Thoracic aorta (tissue), 2 donors: ENCODE measurements at places on chromosomes 6 and 20. TPM values are rescaled to one million over a fixed set of nuclear protein-coding genes. Genes with fewer than 3 reads are reported as not detected.

- no peak overlapping the region for H3K4me3 ChIP-seq
- H3K27ac ChIP-seq, result no peak overlapping the region
- no peaks in the 10 kb centered on the region for H3K36me3 ChIP-seq
- peaks cover 6% of the 10 kb centered on the region for H3K4me1 ChIP-seq
These were observed 157.7 kb downstream of the CDC5L start for GRCh38 chr6:44545224-44545623.

GRCh38 chr6:155439376-155439775 lies 16.3 kb downstream of the NOX3 start:
- H3K4me1 ChIP-seq, result peaks cover 4% of the 10 kb centered on the region
- no peak overlapping the region for H3K4me3 ChIP-seq
- DNase-seq, result no peak
- no peaks in the 10 kb centered on the region for H3K27me3 ChIP-seq
- H3K27ac ChIP-seq, result no peak overlapping the region

DNA sequence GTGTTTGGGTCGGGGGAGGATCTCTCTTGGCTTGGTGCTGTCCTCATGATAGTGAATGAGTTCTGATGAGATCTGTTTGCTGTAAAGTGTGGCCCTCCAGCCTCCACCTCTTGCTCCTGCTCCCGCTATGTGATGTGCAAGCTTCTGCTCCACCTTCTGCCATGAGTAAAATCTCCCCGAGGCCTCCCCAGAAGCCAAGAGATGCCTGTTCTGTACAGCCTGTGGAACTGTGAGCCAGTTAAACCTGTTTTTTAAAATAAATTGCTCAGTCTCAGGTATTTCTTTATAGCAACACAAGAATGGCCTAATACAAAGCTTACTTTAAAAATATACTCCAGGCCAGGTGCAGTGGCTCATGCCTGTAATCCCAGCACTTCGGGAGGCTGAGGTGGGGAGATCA lies 11.3 kb upstream of the CCNC start:
- H3K4me3 ChIP-seq, result no peak overlapping the region
- H3K27ac ChIP-seq, result no peak overlapping the region
- no peaks in the 10 kb centered on the region for H3K36me3 ChIP-seq

GRCh38 chr20:24821391-24821790 lies 127.7 kb upstream of the CST7 start:
- H3K4me3 ChIP-seq, result no peak overlapping the region
- no peaks in the 10 kb centered on the region for H3K4me1 ChIP-seq
- DNase-seq, result no peak

GRCh38 chr6:35522660-35523658 lies 10.3 kb upstream of the TULP1 start:
- DNase-seq, result peak; percentile 20
- peaks cover 4% of the 10 kb centered on the region for H3K4me1 ChIP-seq
- H3K27me3 ChIP-seq, result no peaks in the 10 kb centered on the region
- H3K36me3 ChIP-seq, result no peaks in the 10 kb centered on the region

DNA sequence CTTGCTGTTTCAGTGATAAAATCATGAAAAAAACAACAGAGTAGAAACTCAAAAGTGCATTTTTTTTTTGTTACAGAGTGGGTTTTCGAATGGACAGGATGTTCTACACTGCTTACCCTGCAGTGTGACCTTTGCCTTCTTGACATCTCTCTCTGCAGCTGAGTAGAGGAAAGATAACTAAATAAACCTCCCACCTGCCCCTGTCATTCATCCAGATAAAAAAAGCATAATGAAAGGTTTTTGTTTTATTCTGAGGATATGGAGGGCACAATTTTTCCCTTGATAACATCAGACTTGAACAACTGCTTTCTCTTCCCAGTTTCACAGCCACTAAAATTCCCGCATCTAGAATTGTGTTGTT lies 193.6 kb upstream of the FOXQ1 start:
- no peak for DNase-seq
- H3K4me3 ChIP-seq, result no peak overlapping the region
- H3K27ac ChIP-seq, result no peak overlapping the region
- no peaks in the 10 kb centered on the region for H3K27me3 ChIP-seq

TFAP2A gene
- total RNA-seq, result not detected

PSMB8 gene
- 28.4 TPM for total RNA-seq

TMEM244 gene
- not detected for total RNA-seq

KCNK16 gene
- not detected for total RNA-seq

MTCH1 gene
- 273 TPM for total RNA-seq

EFCAB8 gene
- 1.5 TPM for total RNA-seq
